ENCODE measurements at places on chromosomes 1 and 21.

DNA sequence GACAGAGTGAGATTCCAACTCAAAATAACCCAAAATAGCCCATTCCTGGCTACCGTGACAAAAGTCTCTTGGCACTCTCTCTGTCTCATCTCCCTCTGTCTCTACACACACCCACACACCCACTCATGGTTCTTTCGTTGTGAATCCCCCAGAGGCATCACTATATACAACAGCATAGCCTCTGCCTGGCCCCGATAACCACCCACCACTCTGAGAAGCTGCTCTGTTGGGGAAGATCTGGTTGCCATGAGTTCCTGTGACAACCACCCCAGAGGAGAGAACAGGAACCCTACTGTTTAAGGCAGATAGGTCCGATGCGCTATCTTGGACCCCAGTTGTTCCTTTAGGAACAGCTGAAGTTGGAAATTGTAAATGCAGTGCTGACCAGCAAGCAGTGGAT, 70.4 kb upstream of the LYST start:
- no peak for DNase-seq

GRCh38 chr1:154351363-154352068, 26.2 kb downstream of the ATP8B2 start:
- no peak for DNase-seq

GRCh38 chr1:204924013-204924759, 53.5 kb downstream of the NFASC start:
- peak; percentile 50 for DNase-seq

DNA sequence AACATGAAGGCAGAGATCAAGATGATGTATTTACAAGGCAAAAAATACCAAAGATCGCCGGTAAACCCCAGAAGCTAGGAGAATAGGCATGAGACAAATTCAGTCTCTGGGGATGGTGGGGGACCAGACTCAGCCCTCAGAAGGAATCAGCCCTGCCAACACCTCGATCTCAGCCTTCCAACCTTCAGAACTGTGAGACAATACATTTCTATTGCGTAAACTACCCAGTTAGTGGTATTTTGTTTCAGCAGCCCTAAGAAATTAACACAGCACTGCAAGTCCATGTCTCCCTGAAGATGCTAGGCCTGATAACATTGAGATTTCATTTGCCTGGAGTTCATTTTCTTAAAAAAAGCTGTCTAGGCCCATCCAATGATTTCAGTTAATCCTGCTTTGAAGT, 622.5 kb downstream of the PTPRC start:
- no peak for DNase-seq

DNA sequence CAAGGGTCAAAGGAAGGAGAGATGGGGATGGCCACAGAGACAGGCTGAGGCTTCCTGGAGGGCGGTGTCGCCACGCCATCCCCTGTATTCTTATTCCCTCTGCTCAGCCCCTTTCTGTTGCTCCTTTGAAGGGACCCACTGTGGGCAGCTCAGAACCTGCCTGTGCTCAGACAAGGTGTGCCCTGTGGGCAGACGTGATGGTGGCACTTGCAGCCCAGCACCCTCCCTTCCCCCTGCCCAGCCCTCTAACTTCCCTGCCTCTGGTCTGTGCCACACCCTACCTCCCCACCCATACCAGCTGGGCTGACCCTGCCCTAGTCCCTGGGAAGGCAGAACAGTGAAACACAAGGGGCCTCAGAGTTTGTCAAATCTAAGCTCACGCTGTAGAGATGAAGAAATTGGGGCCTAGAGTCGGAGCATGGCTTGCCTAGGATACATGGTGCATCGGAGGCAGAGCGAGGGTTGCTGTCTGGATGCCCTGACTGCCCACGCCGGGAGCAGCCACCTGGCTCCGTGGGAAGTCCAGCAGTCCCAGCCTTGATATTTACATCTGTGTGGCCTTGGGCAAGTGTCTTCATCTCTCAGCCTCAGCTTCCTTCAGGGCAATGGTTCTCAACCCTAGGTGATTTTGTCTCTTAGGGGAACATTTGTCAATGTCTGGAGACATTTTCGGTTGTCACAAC, 68.6 kb upstream of the RUNX3 start:
- DNase-seq, result no peak

GRCh38 chr1:61247051-61247825, 164.9 kb downstream of the NFIA start:
- DNase-seq, result no peak

Data from fibroblast of lung (primary cell).